ENCODE measurements at places on chromosomes 1 and 21.

GRCh38 chr1:36482724-36483388, at the start of gene CSF3R:
Gene CSF3R (minus strand): TSS chr1:36482913. CDS start chr1:36479496, 3,417 bp downstream.
- no peak for DNase-seq

- no peak for DNase-seq
These were observed 64.9 kb upstream of the LMO4 start for GRCh38 chr1:87263785-87264184.

DNA sequence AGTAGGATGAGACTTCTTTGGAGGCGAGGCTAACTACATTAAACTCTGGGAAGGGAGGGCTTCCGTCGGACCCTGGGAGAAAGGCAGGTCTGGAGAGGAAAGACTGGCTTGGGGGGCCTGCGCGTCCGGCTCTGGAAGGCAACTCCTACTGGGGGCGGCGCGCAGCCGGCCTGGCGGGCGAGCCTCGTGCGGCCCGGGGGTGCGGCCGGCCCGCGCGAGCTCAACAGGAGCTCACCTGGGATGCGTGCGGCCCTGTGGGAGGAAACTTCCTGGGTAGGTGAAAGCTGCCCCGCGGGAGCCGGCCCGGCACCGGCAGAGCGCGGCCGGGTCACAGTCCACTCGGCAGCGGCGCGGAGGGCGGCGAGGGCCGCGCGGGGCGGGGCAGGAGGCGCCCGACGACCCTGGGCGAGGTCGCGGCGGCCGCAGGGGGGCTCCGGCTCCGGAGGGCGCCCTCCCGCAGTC, 449 bp downstream of the EPS15 start:
- DNase-seq, result peak; percentile 33

- no peak for DNase-seq
These were observed 87.5 kb upstream of the ACTL8 start for GRCh38 chr1:17667641-17668040.

Measured in activated T-helper 1 cell treated with anti-CD3 and anti-CD28 coated beads, Interleukin-2, amount 50 U/mL, for 16 hours (primary cell).